Activated gamma-delta T cell (primary cell): ENCODE measurements at places on chromosomes 7 and 10.

DNA sequence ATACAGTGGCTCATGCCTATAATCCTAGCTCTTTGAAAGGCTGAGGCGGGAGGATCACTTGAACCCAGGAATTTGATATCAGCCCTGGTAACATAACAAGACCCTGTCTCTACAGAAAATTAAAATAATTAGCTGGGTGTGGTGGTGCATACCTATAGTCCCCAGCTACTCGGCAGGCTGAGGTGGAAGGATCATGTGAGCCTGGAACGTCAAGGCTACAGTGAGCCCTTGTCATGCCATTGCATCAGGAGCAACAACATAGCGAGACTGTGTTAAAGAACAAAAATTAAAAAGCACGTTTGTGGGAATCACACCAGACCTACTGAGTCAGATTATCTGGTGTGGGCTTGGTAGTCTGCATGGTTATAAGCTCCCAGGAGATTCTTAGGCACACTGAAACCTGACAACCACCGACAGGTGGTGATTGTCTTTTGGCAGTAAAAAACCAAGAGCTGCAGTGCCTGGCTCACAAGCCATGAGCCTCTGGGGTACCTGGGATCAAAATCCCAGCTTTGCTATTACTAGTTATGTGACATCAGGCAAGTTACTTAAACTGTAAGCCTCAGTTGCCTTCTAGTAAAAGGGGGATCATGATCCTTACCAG is 146.9 kb downstream of the SND1 start:
- DNase-seq = no peak

DNA sequence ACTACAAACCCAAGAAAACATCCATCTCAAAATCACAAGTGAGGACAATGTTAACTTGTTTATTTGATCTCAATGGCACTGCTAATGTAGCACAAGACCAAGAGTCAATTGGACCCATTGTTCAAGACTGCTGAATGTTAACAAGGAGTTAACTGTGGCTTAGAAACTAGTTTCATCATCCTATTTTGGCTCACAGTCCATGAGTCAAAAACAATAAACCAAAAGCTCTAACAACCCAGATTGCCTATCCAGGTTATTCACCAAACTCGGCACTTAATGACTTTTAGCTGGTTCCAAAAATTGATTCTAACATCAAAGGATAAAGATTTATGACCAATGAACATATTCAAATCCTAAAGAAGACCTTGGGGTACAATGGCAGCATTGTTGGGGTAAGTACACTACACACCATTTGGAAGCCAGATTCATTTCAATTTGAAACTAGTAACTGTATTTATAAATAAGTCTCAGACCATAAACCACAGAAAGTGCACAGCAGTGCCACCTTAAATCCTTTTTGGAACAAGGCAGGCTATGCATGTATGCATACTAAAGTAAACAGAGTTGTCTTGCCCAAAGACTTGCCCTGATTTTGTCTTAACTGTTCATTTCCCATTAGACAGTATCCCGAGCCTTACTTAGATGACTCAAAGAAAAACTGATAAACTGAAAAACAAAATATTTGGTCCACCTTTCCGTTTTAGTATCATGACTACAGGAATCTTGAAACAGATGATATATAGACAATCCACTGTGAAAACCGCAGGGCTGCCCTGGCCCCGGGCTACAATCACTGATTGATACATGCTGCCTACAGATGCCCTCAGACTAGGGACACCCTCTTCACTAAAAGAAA is 84.5 kb downstream of the SRPK2 start:
- no peak for DNase-seq

DNA sequence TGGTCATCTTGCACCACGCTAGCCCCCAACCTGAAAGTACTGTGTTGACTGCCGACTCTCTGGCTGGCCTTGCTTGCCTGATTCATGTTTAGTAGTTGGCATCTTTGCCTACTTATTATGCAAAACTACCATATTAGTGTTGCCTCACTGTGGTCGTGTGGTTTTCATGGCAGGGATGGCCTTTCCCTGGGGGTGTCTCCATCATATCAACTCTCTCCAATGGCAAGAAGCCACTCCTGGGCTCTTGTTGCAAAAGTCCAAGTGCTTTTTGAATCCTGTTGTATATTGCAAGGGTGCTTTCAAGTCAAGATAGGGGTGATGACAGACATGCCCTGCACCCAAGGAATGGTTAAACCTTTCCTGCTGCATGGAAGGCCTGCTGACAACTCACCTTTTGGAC is 39.4 kb downstream of the ABLIM1 start:
- no peak for DNase-seq

DNA sequence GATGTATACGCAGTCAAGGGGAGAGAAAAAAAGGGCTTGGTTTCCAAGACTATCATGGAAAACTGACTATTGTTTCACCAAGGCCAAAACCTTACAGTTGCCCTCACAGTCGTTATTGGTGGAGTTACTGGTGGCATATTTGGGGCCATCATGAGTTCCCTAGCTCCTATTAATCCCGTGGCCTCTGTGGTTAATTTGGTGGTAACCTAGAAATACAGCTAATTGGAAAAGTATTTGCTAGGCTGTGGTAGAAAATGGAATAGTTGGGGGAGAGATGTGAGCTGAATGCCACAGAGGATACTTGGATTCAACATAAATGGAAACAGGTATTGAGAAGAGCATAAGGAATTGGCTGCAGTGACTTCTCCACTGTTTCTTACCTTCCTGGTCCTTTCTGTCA is 450.7 kb downstream of the KCNMA1 start:
- no peak for DNase-seq

DNA sequence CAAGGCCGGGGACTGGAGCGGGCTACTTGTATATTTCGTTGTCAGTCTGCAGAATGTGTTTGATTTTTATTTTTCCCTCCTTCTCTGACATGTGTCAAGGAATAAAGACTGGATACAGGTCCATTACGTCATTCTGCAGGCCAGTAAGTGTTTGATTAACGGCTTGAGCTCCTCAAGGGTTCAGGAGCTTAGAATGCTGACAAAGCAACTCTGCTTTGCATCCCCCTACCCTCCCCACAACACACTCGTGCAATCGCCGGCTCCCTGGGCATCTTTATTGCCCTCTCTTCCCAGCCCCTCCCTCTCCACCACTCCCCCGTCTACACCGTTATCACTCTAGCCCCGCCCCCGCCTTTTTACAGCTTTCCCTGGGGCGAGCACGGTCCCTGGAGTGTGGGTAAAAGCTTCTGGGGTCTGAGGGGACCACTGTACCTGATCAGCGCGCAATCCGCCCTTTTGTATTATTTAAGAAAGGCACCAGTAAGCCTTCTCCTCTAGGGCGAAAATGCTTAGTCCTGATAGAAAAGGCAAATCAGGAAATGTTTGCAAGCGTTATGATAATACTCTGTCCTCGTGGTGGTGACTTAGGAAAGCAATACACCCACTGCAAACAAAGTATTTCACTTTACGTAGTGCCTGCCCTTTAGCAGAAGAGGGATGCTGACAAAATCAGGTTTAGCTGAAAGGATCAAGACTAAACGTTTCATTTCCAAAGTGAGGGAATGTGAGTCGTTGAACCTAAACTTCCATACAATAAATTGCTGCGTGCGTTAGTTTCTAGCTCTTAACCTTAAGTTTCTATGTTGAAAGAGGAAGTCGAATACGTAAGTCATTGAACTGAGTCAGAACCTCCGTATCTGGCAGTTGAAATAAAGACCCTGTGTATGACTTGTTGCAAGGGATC is 1.4 kb upstream of the CREB5 start:
- DNase-seq = no peak
